ENCODE measurements at places on chromosomes 7 and 10.

DNA sequence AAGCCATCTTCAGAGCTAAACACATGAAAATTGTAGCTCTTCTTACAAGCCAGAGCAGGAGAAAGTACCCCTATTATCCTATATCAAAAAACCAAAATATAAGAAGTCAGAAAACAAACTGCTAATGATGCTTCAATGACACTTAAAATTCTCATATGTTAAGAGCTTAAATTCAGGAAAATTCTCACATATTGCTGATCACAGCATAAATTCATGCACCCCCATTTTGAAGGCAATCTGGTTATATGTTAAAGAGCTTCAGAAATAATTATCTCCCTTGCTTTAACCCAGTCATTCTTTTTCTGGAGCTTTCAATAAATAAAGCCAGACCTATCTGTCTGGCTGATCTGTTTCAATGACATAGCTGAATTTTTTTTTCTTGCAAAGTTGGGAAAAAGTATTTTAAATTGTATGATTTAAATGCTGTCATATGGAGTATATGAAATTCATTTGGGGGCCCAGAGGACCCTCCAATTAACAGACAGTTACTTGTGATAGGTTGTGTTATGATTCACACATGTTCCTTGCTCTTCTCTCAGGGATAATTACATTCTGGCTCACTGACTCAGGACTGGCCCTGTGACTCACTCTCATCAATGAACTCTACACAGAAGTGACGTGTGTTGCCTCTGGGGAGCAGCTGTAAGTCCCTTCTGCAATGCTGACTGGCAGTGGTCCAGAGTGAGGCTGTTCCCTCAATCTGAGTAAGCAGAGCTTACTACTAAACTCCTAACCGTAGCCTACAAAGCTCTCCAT is 85.2 kb downstream of the HGF start:
- no peaks in the 10 kb centered on the region for H3K4me1 ChIP-seq
- no peak overlapping the region for H3K27ac ChIP-seq
- DNase-seq, result no peak

GRCh38 chr7:129574487-129574886 is 37.0 kb upstream of the NRF1 start:
- peaks cover 8% of the 10 kb centered on the region for H3K27me3 ChIP-seq
- peaks cover 5% of the 10 kb centered on the region for H3K36me3 ChIP-seq
- no peak for DNase-seq
- no peaks in the 10 kb centered on the region for H3K4me1 ChIP-seq
- no peak overlapping the region for H3K4me3 ChIP-seq

DNA sequence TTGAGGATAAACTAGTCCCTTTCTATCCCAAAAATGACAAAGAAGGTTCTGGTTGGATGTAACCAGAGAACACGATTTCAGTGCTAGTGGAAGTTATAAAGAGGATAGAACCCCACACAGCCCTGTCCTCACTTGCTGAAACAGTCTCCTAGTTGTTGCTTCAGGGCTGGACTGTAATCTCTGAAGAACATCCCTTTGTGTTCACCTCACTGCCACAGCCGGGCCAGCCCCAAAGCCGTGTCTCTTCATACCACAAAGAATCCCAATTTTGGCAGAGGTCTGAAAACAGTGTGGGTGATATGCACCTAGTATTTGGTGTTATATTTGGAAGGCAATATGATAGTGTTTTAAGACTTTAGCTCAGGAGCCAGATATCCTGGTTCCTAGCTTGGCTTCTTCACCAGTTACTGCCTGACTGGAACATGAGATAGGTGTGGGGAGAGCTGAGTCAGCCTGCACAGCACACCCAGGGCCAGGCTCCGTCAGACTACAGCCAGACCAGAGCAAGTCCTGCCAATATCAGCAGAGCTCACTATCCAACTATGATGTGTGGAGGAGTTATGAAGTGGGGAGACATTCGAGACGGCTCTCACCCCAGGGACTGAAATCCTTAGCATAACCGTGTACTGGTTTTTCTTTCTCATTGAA is 21.2 kb downstream of the CYP3A4 start:
- H3K4me3 ChIP-seq, result no peak overlapping the region
- peaks cover 30% of the 10 kb centered on the region for H3K27me3 ChIP-seq
- no peak for DNase-seq
- no peak overlapping the region for H3K27ac ChIP-seq

- no peaks in the 10 kb centered on the region for H3K36me3 ChIP-seq
- H3K4me3 ChIP-seq, result peak overlapping the region; percentile 2
- peak; percentile 4 for DNase-seq
- H3K4me1 ChIP-seq, result peaks cover 8% of the 10 kb centered on the region
- no peaks in the 10 kb centered on the region for H3K27me3 ChIP-seq
These were observed 975 bp upstream of the USP54 start for GRCh38 chr10:73591935-73592699.

GRCh38 chr10:132282667-132283603 is 24.8 kb downstream of the STK32C start:
- peaks cover 13% of the 10 kb centered on the region for H3K27me3 ChIP-seq
- peaks cover 15% of the 10 kb centered on the region for H3K4me1 ChIP-seq
- peaks cover 7% of the 10 kb centered on the region for H3K36me3 ChIP-seq
- no peak overlapping the region for H3K27ac ChIP-seq
- DNase-seq, result no peak

DNA sequence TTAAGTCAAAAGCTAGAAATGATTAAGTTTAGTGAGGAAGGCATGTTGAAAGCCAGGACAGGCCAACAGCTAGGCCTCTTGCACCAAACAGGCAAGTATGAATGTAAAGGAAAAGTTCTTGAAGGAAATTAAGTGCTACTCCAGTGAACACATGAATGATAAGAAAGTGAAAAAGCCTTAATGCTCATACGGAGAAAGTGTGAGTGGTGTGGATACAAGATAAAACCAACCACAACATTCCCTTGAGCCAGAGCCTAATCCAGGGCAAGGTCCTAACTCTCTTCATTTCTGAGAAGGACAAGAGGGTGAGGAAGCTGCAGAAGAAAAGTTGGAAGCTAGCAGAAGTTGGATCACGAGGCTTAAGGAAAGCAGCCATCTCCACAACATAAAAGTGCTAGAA is 53.0 kb downstream of the DNAJC1 start:
- H3K36me3 ChIP-seq, result no peaks in the 10 kb centered on the region
- no peak overlapping the region for H3K4me3 ChIP-seq
- H3K27ac ChIP-seq, result no peak overlapping the region

- H3K36me3 ChIP-seq, result no peaks in the 10 kb centered on the region
- H3K4me1 ChIP-seq, result no peaks in the 10 kb centered on the region
- no peak overlapping the region for H3K4me3 ChIP-seq
These were observed 71.4 kb upstream of the SHH start for GRCh38 chr7:155883491-155884224.

- no peaks in the 10 kb centered on the region for H3K4me1 ChIP-seq
- no peak for DNase-seq
- H3K27me3 ChIP-seq, result no peaks in the 10 kb centered on the region
These were observed 13.0 kb upstream of the SEMA3A start for GRCh38 chr7:84207615-84208014.

- H3K27me3 ChIP-seq, result peaks cover 4% of the 10 kb centered on the region
- H3K4me1 ChIP-seq, result no peaks in the 10 kb centered on the region
- no peak overlapping the region for H3K27ac ChIP-seq
These were observed 62.6 kb downstream of the GLI3 start for GRCh38 chr7:42174391-42174912.

GRCh38 chr7:48114115-48114514 is 25.1 kb downstream of the UPP1 start:
- DNase-seq, result no peak
- H3K36me3 ChIP-seq, result no peaks in the 10 kb centered on the region
- H3K27ac ChIP-seq, result no peak overlapping the region
- peaks cover 6% of the 10 kb centered on the region for H3K27me3 ChIP-seq
- no peak overlapping the region for H3K4me3 ChIP-seq

DNA sequence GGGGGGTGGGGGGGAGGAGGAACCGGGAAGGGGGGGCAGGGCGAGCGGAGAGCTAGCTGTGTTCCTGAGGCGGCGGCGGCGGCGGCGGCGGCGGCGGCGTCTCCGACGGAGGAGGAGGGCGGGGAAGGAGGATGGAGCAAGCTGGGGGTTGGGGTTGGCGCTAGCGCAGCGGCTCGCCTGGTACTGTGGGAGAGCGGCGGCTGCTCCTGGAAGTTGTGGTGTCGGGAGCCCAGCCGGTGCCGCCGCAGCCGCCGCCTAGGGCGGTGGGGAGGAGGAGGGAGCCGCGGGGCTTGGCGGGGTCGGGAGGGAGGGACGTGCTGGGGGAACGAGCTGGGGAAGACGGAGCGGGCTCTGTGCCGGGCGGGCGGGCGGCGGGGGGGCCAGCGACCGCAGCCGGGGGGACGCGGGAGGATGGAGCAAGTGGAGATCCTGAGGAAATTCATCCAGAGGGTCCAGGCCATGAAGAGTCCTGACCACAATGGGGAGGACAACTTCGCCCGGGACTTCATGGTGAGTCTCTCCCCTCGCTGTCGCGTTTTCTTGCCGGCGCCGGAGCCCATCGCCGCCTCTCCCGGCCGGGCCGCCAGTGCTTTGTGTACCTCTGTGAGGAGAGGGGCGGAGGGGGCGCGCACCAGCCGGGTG is at the start of gene PTPN12:
TSS of gene PTPN12 (plus strand) at position 160 of the 642 bp plus-strand sequence. CDS start at position 412, 252 bp downstream.
- H3K4me3 ChIP-seq, result peak within 1 kb of the TSS; percentile 98
- no peaks in the 10 kb centered on the region for H3K36me3 ChIP-seq
- no peak for DNase-seq
- peaks cover 15% of the 10 kb centered on the region for H3K4me1 ChIP-seq
- no peaks in the 10 kb centered on the region for H3K27me3 ChIP-seq

- no peaks in the 10 kb centered on the region for H3K4me1 ChIP-seq
- no peak for DNase-seq
- no peaks in the 10 kb centered on the region for H3K27me3 ChIP-seq
- no peak overlapping the region for H3K4me3 ChIP-seq
- no peak overlapping the region for H3K27ac ChIP-seq
These were observed 253.3 kb downstream of the IPMK start for GRCh38 chr10:58014436-58014835.
